K562 (cell line): ENCODE measurements at places on chromosomes 13 and 19. TPM values are rescaled to one million over a fixed set of nuclear protein-coding genes. Genes with fewer than 3 reads are reported as not detected.

The ZNF677 gene
- total RNA-seq, result 1.5 and 2.1 TPM in 2 replicates

The ZNF844 gene
- total RNA-seq, result 2.9 and 3.4 TPM in 2 replicates

The BRME1 gene
- 5.9 and 6.1 TPM in 2 replicates for total RNA-seq

The CGB8 gene
- total RNA-seq, result not detected in 2 replicates

The UHRF1 gene
- 91.4 and 101 TPM in 2 replicates for total RNA-seq

The OR4F17 gene
- total RNA-seq, result not detected in 2 replicates

The ZNF723 gene
- total RNA-seq, result not detected in 2 replicates

The CACNG8 gene
- 0.02 TPM in 1 of 2 replicates, not detected in the other for total RNA-seq

The ZNF284 gene
- total RNA-seq, result 0.18 and 0.24 TPM in 2 replicates

The C19orf85 gene
- not detected in 2 replicates for total RNA-seq
